ENCODE measurements at places on chromosomes 6 and 20.

DNA sequence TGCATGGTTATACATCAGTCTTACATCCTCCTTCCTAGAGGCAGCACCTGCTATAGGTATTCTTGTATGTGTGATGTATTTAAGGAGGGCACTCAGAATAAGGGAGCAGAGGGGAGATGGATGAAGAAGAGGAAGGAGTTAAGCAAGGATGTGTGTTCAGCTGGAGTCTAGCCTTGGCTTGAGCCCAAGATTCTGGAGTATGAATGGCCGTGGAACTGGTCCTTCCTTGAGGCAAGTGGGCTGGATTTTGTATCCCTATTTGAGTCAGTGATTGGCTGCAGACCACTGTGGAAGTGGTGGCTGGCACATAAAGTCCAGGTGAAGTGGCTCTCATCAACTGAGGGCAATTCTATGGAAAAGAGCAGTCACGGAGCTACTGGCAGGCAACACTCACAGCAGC lies 112.0 kb upstream of the RNF24 start:
- no peak for DNase-seq

GRCh38 chr6:148460876-148461646 lies 118.4 kb downstream of the SASH1 start:
- DNase-seq, result no peak

- DNase-seq, result no peak
These were observed 110.0 kb upstream of the SLC35B3 start for GRCh38 chr6:8545336-8545735.

DNA sequence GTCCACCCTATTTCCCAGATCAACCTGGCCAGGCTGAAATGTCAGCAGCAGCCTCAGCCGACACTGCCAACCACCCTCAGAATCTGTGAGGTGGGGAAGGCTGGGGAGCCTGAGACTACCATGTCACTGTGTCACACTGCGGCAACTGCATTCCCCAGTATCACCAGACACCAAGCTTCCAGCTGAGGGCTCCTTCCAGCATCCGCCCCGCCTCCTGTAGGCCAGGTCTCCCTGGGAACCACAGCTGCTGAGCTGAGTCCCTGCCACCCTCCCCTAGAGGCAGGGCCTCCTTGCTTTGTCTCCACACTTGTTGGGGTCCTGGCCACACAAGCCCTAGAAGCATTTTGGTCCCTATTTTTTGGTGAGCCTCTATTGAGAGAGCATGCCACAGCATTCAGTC lies 115.7 kb downstream of the UNC5CL start:
- DNase-seq, result no peak

DNA sequence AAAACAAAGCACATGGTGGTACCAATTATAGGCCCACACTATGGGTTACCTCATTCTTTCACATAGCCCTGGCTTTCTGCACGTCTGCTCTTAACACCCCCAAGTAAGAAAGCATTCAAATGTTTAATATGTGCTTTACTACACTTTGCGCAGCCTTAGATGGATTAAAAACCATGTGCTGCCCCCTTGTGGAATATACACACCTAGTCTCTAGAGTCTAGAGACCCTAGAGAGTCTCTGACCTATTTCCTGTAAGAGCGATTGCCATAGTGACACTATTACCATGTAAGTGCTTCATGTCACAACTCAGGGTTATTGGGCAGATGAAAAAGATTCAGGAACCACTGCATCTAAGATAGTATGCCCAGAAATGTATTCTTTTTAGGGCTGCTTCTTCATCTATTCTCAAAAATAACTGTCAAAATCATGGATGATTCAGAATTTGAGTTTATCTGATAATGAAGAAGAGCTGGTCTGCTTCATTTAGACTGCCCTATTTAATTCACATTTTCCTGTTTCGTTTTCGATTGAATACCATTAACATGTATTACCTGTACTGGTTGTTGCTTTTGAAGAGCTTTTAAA lies 186.3 kb downstream of the ADGB start:
- DNase-seq, result no peak
